A673 (cell line): ENCODE measurements at places on chromosomes 2 and 18. TPM values are rescaled to one million over a fixed set of nuclear protein-coding genes. Genes with fewer than 3 reads are reported as not detected.

Gene CCDC68
- total RNA-seq: not detected in 2 replicates

Gene HOXD4
- total RNA-seq: 30.8 and 34.3 TPM in 2 replicates

Gene PLGLB1
- total RNA-seq: 2.0 and 3.3 TPM in 2 replicates

Gene RAPGEF4
- total RNA-seq: 0.26 and 0.96 TPM in 2 replicates

Gene RTKN
- 27.0 and 29.6 TPM in 2 replicates for total RNA-seq
